CD4-positive, alpha-beta T cell treated with Interleukin-12 subunit alpha and Interleukin-12 subunit beta, for 1 hour (primary cell): ENCODE measurements at places on chromosomes 6 and 20.

DNA sequence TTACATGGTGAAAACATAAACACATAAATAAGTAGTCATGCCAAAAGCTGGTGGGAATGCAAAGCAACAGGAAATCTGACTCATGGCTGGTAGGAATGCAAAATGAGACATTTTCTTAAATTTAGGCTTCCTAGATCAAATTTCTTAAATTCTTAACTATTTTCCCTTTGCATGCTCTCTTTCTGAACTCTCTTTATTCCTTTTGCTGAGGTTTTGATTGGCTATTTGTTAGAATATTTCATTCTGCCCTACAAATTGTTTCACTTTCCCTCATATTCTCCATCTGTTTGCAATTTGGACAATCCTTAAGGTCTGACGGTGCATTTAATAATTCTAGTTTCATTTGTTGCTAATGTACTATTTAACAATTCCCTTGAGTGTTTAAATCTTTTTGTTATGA is 437.5 kb upstream of the RGS17 start:
- DNase-seq, result no peak

DNA sequence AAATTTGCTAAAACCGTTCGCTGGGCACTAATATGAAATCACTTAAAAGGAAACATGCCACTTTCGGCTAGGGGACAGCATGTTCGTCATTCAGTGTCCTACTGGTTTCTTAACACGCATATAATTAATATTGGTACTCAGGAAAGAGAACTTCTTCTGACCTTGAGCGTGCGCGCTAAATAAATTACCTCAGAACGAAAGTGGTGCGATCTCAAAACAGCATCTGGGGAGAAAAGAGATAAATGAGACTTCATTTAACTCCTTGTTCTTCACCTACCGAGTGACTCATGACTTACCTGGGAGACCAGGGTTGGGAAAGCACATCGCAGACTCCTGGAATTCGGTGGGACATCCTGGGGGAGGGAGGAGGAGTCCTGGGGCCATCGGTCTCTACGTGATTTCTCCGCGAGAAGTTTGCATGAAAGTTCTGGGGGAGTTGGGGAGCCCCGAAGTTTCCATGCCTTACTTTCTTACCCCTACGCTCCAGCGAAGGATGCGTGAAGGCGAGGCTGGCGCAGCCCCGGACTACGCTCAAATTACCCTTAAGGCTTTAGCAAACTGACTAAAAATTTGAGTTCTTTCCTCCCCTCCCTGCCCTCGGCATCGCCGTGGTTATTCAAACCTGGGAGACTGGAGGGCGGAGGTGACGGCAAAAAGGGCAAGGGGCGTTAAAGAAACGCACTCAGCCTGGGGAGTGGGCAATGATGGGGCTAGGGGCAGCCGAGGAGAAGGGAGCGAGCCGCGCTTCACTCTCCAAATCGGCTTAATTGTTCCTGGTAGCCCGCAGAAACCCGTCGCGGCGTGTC is 1.1 kb upstream of the BEND6 start:
- DNase-seq, result no peak

DNA sequence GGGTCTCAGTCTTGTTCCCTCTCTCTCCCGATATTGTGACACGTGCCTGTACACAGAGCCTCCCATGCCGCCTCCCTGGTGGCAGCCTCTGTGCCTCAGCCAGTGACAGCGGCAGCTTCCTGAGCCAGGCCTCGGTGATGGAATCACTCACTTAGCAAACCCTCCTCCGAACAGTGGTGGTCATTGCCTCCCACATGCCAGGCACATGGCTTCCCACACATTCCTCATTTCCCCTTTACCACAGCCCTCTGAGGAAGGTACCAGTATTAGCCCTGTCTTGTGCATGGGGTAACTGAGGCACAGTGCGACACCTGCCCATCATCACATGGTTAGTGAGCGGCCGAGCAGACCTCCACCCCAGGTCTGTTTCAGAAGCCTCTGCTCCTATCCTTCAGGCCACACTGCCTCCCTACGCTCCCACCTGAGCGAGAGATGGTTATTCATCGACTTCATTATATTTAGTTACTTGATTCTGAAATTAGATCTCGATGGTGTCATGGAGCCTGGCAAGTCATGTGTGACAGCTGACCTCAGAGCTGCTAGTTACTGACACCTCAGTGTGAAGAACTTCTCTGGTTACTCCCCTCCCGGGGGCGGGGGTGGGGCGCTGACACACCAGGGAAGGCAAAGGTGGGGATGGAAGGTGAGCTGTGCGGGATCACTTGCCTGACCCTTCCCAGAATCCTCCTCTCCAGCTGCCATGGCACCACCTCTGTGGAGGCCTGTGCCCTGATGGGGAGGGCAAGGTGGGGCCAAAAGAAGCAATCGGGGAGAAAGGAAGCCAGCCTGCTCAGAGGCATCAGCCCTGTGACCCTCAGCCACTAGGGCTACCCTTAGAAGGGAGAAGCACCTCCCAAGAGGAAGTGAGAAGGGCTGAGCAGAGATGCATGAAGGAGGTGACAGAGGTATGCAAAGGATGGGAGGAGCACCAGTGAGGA is 17.9 kb downstream of the MDGA1 start:
- no peak for DNase-seq

DNA sequence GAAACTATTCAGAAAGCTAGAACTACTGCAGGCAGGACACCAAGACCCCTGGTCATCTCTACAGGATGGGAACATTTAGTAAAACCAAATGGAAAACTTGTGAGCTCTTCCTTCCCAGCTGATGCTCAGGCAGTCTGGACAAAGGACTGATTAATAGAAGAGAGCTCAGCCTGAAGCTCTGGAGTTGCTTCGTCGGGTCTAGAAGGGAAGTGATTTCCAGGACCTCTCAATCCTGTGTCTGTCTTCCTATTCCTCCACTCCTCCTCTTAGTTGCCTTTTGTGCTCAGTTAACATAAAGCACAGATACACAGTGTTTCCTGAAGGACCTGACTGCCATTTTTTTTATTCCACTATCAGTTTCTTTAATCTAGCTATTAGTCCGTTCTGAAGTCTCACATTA is 54.2 kb downstream of the SLC35F1 start:
- DNase-seq, result no peak

GRCh38 chr6:40874495-40874894 is 164.5 kb downstream of the UNC5CL start:
- DNase-seq, result no peak

DNA sequence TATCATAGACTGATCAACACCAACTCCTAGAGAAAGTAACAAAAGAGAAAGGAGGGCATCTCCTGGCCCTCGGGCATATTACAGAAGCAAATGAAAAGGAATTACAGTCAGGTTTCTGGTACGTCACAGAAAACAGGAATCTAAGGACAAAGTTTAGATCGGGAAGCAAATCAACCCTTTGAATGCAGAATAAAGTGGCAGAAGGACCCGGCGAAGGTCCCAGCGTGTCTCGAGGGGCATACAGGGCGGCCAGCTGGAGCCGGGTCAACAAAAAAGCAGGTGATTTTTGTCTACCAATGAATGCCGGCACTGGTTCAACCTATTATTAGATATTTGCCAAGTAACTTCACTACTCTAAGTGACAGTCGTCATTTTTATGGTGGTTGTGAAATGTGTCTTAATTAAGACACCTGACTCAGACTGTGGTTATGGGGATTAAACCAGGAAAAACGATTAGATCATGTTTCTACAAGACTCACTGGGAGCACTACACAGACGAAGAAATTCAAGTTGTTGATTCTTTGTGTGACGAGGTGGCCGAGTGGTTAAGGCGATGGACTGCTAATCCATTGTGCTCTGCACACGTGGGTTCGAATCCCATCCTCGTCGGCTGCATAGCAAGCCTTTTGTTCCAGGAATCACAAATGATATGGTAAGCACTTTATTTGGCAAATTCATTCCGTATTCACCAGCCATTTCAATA is 12.4 kb upstream of the ZSCAN9 start:
- DNase-seq, result peak; percentile 2

DNA sequence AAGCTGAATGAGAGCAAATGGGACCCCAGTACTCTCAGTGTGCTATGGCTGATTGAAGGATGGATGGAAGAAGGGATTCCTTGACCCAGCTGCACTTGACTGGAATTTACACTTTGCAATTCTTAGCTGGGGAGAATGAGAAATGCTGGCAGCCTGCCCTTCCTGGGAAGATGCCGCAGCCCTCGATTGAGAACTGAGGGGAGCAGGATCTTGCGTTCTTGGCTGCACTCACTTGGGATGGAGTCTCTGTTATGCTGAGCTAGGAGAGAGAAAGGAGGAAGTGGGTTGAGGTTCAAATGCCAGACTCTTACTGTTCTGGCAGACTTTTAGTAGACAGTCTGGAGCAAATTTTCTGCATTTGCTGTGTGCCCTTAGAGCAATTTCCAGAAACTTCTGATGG is 221.2 kb downstream of the FNDC1 start:
- no peak for DNase-seq

- no peak for DNase-seq
Observed at GRCh38 chr6:28711788-28712341, 186.2 kb downstream of the GPX5 start.

GRCh38 chr6:10404799-10405512 is 9.9 kb downstream of the TFAP2A start:
- no peak for DNase-seq

DNA sequence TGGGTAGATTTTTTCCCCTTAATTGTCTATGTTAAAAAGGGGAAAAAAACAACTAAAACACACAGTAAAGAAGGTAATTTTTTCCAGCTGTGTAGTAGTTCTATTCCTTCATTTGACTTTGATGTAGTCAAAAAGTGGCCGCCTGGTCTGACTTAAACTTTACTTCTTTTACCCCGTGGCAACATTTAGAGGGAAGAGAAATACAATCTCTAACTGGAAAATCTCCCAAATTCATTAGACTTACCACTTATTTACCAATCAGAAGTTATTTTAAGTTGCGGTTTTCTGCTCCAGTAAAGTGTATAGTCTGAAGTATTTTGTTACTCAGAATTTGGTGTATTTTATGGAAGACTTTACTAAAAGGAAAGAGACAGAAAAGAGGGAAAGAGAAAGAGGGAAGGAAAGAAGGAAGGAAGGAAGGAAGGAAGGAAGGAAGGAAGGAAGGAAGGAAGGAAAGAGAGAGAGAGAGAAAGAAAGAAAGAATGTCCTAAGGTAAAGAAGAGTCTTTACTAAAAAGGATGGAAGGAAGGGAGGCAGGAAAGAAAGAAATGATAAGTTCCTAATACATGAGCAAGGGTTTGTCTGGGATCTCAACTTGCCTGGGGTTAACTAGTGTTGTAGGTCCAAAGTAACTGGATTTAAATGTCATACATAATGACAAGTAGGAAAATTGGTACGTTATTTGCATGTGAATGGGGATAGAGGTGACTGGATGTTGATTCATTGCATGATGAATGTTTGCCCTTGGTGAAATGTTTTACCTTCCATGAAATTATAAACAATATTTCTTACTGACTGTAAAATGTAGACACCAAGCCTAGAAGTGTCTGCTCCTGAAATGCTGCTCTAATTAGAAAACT is 135.1 kb downstream of the SAMD5 start:
- no peak for DNase-seq

DNA sequence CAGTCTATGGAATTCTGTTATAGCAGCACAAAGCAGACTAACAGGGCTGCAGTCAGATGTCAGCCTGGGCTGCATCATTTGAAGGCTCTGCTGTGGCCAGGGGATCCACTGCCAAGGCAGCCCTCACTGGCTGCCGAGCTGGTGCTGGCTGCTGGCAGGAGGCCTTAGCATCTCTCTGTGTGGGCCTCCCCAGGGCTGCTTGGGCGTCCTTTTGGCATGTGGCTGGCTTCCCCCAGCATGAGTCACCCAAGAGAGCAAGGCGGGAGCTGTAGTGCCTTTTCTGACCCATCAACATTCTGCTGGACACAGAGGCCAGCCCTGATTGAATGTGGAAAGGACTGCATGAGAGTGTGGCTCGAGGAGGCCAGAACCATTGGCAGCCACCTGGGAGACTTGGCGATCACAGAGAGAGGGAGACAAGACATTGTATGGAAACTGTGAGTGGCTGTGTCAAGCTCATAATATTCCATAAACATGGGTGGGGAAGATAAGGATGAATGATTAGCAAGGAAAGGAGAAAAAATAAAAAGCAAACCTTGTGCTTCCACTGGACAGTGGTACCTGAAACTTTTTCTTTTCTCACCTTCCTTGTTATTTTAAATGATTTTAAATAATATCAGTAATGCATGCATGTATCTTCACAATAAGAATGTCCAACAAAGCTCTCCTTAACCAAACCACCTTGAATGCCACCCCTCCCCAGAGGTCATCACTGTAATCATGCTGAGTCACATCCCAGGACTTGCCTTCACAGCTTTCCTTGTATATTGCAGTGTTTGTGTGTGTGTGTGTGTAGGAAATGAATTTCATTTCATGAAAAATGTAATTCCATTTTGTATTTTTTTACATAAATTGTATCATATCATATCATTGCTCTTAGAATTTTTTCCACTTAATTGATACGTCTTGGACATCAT is 55.0 kb upstream of the VSX1 start:
- DNase-seq, result no peak

DNA sequence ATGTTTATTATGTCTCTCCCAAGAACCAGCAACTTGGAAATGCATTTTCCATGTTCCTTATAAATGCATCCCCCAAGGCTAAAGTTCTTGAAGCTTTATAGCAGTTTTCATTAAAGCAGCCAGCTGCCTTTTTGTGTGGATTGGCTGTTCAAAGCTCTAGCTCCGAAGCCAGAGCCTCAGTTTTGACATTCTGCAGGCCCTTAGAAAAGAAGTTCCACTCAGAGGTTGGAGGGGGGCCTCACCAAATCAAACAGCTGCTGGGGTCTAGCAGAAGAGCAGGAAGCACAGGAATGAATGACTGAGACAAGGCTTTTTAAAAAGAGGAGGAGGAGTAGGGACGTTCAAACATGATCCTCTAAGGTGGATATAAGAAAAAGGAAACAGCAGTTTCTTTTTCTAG is 4.2 kb upstream of the POU3F2 start:
- DNase-seq, result no peak

DNA sequence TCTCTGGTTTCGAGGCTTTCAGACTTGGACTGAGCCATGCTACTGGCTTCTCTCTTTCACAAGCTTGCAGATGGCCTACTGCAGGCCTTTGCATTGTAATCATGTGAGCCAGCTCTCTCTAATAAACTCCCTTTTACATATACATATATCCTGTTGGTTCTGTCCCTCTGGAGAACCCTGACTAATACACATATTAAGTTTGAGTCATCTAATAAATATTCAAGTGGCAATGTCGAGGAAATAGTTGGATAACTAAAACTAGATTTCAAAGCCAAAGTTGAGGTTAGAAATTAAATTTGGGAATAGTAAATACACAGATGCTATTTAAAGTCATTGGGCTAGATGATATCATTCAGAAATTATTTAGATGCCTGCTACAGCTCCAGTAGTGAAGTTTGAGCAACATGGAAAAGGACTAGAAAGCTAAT is 1343.4 kb downstream of the GRIK2 start:
- DNase-seq, result no peak

DNA sequence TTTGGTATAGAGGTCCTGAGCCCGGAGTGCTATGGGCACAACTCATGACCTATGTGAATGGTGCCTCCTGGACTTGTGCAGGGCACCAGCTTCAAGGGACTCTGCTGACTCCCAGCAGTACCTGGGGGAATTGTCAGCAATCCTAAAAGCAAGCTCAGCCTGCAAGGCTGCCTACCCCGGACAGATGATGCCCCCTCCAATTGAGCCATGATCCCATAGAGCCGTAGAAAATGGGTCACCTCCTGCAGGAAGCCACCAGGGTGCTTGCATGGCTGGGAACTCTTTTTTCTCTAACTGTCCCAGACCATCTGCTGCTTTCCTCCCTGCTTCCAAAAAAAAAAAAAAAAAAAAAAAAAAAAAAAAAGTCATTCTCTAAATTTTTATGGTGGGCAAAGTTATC is 12.9 kb upstream of the PRND start:
- no peak for DNase-seq

GRCh38 chr6:131948692-131949619 is 2.2 kb downstream of the CCN2 start:
- no peak for DNase-seq

- no peak for DNase-seq
Observed at GRCh38 chr6:5466281-5467136, 205.2 kb downstream of the FARS2 start.

GRCh38 chr20:51001430-51002265 is 21.3 kb downstream of the KCNG1 start:
- DNase-seq, result no peak
